ENCODE measurements at places on chromosomes 5 and 9.

- DNase-seq = no peak
These were observed 318.3 kb downstream of the MLLT3 start for GRCh38 chr9:20303996-20304395.

GRCh38 chr5:104372376-104372775 lies 809.8 kb upstream of the NUDT12 start:
- DNase-seq = no peak

GRCh38 chr5:140216478-140217074 lies 41.6 kb downstream of the CYSTM1 start:
- no peak for DNase-seq

DNA sequence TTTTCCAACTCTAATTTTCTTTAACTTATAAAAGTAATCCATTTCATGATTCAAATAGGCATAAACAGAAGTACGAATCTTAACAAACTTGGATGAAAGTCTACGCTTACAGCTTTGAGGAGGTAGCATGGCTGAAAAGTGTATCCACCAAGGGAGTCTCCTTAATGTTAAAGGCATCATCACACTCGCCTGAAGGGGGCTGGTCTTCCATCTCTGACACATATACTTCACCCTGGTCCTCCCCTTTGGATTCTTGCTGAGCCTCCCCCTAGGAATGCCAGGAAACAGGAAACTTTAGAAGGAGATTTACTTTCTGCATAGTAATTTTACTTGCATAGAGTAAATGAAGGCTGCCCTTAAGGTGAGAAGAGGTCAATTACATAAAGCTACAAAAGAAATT lies 10.3 kb upstream of the NME5 start:
- no peak for DNase-seq

- no peak for DNase-seq
These were observed 24.4 kb upstream of the C5orf46 start for GRCh38 chr5:147930769-147931168.

- DNase-seq = no peak
These were observed 211.7 kb downstream of the DENND1A start for GRCh38 chr9:123718188-123718587.

DNA sequence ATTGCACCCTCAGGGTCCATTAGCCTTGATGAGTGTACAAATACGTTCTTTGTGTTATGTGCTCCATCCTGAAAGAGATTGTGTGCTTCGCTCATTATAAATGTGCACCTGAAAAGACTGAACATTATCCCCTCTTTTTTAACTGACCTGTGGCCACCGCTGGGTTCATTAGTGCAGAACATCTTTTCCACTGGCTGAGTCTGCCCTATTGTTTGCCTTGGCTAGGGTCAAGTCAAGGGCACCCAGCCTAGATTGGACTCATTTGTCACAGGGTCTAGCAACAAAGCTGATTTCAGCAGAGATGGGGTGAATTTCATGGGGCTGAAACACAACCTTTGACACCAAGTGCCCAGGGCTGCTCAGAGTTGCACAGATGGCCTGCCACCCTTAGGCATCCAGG lies 764.1 kb upstream of the ARRDC3 start:
- no peak for DNase-seq

GRCh38 chr5:103941596-103941995 lies 379.0 kb upstream of the NUDT12 start:
- DNase-seq = no peak

- no peak for DNase-seq
These were observed 243.8 kb downstream of the BNC2 start for GRCh38 chr9:16626577-16627130.

DNA sequence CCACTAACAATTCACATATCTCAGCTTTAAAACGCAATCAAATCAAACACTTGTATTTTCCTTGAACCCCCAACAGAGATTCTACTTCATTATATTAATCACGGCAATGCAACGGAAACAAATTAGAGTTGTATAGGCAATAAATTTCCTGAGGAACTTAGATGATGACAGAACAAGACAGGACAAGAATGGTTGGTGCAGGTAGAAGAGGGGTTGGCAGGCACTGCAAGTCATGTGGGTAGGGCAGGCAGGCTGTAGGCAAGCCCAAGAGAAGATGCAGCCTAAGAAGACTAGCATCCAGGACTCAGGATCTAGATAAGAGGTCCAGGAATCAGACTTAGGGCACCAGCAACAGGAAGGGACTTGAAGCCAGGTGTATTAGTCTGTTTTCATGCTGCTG lies 16.6 kb upstream of the FEM1C start:
- DNase-seq = no peak

GRCh38 chr5:128228521-128228920 lies 145.0 kb downstream of the SLC12A2 start:
- no peak for DNase-seq

- no peak for DNase-seq
These were observed 97.4 kb upstream of the ITGA1 start for GRCh38 chr5:52690236-52690768.

DNA sequence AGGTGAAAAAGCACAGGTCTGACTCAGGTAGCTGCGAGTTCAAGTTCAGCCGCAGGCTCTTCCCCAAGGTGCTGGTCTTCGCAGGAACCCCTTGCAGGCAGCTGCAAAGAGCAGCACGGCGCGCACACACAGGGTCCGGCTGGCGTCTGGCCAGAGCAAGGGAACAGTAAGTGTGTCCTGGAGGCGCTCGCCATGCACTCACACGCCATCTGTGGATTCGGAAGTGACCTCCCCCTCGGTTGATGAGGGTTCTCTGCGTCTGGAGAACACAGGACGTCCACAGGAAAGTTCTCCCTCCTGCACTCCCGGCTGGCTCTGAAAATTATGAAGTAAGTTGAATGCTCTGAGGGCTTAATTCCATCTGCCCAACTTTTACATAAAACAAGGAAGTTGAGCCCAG lies 14.0 kb upstream of the EGFL7 start:
- DNase-seq = no peak

- no peak for DNase-seq
These were observed 22.6 kb upstream of the IQGAP2 start for GRCh38 chr5:76380346-76381066.

DNA sequence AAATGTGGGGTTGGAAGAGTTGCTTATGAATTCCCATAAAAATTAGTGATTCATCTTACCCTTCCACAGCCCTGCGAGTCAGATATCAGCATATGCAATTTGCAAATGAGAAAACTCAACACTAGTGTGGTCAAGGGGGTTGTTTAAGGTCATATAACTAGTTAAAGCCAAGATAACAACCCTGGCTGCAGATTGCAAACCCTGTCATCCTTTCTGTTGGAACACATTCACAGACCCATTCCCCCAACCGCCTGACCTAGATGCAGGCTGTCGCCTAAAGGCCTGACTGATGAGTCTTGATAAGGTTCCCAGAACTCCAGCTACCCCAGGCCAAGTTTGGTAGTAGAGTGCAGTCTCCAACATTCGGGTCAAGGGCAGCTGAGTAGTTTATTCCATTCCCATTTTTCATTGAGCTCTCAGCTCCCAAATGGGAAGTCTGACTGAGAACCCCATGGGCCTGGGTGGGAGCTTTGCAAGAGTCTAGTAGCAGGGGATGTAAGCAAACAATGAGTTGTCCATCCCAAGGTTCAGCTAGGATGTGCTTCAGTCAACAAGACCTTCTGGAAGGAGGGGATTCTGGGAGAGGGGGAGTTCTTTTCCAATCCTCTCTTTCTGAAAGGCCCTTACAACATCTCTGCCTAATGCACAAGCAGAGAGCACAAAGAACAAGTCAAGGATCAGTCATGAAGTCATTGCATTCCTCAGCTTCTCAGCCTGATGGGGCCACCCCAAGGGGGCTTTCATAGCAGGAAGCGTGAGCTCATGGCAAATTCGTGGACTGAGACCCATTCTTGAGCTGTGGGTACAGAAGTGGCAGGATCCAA lies 40.3 kb downstream of the ADAM19 start:
- no peak for DNase-seq

- DNase-seq = no peak
These were observed 52.8 kb downstream of the CAST start for GRCh38 chr5:96714951-96715451.

GRCh38 chr9:134440636-134441226 lies 114.5 kb downstream of the RXRA start:
- no peak for DNase-seq

GRCh38 chr5:177471610-177472356 lies 1.7 kb downstream of the DBN1 start:
- DNase-seq = no peak

DNA sequence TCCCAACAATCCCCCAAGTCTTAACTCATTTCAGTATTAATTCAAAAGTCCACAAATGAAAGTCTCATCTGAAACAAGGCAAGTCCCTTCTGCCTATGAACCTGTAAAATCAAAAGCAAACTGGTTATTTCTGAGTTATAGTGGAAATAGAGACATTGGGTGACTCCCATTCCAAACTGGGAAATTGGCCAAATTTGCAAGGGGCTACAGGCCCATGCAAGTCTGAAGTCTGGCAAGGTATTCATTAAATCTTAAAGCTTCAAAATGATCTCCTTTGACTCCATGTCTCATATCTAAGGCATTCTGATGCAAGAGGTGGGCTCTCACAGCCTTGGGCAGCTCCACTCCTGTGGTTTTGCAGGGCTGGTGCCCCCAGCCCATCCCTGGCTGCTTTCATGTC lies 167.9 kb downstream of the HTR1A start:
- DNase-seq = no peak

DNA sequence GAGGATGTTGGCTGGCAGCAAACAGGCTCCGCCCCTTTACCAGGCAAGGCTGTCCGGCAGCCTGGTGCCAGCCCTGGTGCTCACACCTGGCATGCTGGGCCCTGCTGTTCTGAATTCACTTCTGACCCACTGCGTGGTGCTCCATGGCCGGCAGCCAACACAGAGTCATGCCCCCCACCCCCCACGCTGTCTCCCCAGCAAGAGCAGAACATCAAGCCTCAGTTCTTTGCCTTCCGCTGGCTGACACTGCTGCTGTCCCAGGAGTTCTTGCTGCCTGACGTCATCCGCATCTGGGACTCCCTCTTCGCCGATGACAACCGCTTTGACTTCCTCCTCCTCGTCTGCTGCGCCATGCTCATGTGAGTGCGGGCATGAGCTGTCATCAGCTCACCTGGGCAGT lies 12.6 kb upstream of the ENDOG start:
- DNase-seq = peak; percentile 52

GRCh38 chr5:135822286-135822685 lies 12.2 kb upstream of the SLC25A48 start:
- no peak for DNase-seq

DNA sequence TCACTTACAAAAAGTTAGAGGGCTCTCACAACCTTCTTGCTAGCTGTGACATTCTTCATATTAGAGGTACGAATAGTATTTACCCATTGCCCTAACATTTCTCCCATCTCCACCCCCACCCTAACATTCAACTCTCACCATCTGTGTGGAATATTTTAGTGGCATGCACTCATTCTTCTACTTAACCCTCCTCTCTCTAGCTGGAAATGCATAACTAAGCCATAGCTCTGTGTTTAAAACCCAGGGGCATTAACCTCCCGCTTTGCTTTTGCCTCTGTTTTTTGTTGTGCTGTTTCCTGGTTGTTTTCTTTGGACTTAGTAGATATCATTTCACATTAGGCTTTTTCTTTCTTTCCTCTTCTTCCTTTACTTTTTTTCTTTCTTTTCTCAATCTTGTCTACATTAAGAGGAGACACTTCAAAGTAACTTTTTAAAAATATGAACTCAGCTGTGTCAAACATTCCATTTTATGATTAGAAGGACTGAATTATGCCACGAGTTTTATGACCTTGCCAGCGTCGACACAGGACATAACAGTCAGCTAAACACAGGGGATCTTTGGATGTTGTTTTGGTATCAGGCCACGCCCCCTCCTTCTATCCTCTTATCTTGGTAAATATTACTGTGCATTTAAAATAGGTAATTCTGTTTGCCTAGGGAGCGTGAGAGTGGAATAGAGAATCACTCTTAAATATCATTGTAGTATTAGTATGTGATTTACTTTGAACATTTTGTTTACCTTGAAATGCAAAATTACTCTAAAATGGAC lies 236.0 kb downstream of the CD180 start:
- no peak for DNase-seq

DNA sequence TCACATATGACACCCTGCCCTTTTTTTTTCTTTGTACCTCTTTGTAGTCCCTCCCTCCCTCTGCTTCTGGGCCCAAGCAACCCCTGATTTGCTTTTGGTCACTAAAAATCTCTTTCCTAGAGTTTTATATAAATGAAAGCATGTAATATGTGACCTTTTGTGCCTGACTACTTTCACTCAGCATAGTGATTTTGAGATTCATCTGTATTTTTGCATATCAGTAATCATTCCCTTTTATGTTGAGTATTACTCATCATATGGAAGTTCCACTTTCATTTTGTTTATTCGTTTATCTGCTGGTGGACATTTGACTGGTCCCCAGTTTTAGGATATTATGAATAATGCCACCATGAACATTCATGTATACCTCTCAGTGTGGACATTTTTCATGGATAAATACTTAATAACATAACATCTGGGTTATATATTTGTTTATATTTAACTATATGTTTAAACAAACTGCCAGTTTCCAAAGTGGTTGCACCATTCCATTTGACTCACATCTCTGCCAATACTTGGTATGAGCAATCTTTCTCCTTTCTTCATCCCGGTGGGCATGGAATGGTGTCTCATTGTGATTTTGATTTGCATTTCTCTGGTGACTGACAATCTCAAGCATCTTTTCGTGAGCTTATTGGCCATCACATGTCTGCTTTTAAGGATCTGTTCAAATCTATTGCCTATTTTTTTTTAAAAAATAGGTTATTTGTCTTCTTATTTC lies 115.7 kb upstream of the S1PR3 start:
- DNase-seq = no peak

- no peak for DNase-seq
These were observed 2.4 kb upstream of the FAM78A start for GRCh38 chr9:131278702-131279111.

DNA sequence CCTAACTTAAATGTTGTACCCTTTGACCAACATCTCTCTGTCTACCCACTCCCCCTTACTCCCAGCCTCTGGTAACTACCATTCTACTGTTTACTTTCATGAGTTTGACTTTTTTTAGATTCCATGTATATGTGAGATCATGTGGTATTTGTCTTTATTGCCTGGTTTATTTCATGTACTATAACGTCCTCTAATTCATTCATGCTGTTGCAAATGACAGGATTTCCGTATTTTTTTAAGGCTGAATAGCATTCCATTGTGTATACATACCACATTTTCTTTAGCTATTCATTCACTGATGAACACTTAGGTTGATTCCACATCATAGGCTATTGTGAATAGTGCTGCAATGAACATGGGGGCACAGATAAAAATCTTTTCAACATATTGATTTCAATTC lies 11.8 kb upstream of the NDUFB6 start:
- no peak for DNase-seq

GRCh38 chr5:116365006-116365496 lies 209.6 kb downstream of the SEMA6A start:
- DNase-seq = no peak

- DNase-seq = no peak
These were observed 12.7 kb downstream of the RLN1 start for GRCh38 chr9:5326893-5327548.

DNA sequence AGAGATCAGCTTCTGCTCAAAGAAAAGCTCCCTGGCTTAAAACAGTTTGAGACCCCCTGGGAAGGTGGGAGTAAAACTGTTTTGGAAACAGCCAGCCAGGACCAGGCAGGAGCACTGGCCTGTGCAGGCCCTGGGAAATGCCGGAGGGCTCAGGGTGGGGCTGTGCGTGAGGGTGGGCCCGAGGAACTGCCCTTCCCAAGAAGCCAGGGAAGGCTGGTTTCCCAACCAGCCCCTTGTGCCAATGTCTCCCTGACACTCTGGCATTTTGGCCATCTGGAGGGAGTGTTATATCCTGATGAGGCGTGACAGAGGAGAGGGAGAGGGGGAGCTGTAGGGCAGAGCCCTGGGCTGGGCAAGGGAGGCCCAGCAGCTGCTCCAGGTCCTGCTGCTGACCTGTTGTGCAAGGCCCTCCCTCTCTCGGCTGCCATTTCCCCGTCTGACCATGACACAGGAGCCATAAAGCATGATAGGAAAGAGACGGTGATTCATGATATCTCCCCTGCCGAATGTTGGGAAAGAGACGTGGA lies 16.1 kb downstream of the OLFML2A start:
- no peak for DNase-seq
